ENCODE measurements at places on chromosomes 11 and 22.

DNA sequence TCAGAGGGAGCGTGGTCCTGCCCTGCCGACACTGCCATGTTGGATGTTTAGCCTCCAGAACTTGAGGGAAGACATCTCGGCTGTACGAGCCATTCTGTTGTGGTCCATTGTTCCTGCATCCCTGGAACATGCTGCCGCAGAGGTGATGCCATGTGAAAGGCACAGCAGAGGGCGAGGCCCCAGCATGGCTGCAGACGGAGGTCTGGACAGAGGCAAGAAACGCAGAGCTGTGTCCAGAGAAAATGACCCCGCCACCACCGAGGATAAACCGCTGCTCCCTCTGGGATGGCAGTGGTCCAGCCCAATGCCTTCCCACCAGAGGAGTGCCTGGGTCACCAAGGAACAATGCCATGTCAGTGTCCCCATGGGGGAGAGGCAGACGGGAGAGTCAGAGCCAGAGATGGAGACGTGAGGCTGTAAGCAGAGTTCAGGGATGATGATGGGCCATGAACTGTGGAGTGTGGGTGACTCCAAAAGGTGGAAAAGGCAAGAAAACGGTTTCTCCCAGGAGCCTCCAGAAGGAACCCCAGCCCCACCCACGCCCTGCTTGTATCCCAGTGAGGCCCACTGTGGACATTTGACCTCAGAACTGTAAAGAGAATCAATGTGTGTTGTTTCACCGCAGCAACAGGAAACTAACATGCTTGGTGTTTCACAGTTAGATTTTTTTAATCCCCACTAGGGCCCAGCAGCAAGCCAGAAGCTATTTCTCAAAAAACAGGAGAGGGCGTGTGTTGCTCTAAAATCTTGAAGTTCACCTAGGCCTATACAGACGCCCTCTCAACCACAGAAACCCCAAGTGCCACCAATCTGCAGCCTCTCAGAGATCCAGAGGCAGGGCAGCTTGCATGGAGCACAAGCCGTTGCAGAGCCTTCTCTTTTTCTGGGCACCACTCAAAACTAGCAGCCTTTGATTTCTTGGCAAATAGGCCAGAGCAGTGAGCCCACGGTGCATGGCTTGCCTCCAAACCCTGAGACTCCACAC lies 1422.9 kb downstream of the TBC1D22A start:
- no peak for DNase-seq

DNA sequence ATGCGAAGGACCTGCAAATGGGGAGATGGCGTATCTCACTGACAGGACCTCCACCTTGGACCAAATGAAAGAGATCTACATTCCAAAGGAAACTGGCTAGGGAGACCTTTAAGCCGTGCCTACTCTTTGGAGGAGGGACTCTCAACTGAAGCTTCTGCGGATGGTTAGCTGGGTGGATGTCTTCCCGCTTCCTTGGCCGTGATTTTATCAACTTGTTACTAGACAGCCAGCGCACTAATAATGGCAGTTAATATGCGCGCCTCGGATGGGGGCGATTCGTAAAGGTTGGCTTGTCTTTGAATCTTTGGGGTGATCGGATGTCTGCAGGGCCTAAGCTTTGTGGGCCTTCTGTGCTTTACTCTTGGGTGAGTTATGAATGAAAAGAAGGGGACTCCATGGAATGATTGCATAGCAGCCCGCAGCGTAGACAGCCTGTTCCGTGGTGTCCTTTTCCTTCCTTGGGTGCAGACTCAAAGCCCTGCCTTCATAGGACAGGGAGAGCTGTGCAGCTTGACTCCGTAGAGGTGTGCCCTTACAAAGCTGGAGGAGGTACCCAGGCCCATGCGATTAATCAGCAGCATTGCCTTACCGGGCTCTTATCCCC lies 1.5 kb downstream of the ZNRF3 start:
- no peak for DNase-seq

- no peak for DNase-seq
Measured at GRCh38 chr22:28547132-28547842, 132.4 kb downstream of the TTC28 start.

DNA sequence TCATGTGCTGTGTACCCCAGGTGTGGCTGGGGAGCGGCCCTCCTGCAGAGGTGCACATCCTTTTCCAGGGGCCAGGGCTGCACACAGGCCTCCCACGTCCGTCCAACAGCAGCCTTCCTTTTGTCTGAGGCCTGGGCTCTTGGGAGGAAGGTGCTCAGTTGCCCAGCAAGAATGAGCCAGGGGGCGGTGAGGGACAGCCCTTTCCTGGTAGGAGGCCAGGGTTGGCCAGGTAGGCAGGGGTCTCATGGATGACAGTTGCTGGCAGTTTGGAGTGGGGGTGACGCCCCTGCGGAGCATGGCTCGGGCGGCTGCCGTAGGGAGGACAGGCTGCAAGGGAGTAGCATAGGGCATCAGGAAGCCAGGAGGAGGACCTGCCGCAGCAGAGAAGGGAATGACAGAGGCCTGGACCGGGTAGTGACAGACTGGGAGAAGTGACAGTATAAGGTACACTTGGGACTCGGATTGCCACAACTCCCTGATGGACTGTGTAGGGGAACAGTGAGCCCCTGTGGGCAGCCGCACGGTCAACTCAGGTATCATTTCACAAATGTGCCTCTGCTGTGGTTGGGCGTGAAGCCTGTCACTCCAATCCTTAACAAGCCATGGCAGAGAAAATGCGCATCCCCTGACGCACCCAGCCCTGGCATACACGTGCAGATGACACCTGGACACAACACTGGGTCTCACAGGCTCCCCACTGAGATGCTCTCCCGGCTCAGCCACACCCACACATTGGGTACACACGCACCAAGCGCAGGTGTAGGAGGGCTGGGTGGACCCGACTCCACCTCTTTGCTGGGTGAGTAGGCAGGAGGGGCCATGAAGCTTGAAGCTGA lies 79.7 kb downstream of the DGCR2 start:
- no peak for DNase-seq

DNA sequence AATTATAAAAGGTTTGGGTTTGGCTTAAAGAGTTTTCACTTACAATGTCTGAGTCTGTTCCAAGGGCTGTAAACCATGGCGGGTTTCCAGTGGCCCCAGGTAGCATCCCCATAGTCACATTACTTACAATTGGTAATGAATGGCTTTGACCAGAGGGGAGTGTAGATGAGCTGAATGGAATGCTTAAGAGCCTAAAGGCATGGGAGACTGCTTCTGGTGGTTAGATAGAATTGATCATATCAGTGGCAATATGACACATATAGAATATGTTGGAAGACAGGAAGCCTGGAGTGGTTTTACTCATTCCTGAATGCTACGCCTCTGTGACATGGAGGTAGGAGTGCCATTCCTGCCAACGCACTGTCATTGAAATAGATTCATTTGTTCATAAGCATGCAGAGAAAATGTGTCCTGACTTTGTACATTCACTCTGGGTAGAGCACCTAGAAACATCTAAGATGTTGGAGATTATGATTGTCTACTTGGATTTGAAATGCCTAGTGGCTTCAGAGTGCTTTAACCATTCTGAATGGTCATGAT lies 183.3 kb downstream of the BLID start:
- DNase-seq, result no peak

- DNase-seq, result no peak
Measured at GRCh38 chr11:116981266-116981885, 116.9 kb downstream of the SIK3 start.

DNA sequence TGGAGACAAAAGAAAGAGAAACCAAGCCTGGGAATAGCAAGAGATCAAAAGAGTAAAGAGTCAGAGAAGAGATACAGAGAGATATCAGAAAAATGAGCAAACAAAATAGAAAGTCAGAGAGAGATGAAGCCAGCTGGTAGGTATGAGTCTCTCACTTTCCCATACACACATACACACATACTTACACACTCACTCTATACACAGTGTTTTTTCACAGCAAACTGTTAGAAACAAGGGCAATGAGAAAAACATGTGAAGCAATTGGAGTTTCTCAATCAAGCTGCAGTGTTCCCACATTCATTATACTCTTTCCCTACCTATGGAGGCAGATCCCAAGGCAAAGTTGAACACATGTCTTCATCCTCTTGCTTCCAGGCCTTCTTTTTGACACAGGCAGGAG lies 2.6 kb upstream of the NLRP10 start:
- DNase-seq, result no peak
